ENCODE measurements at places on chromosomes 5 and 9.
A peak's percentile ranks its signal among the peaks of the same experiment; 100 is the strongest.

DNA sequence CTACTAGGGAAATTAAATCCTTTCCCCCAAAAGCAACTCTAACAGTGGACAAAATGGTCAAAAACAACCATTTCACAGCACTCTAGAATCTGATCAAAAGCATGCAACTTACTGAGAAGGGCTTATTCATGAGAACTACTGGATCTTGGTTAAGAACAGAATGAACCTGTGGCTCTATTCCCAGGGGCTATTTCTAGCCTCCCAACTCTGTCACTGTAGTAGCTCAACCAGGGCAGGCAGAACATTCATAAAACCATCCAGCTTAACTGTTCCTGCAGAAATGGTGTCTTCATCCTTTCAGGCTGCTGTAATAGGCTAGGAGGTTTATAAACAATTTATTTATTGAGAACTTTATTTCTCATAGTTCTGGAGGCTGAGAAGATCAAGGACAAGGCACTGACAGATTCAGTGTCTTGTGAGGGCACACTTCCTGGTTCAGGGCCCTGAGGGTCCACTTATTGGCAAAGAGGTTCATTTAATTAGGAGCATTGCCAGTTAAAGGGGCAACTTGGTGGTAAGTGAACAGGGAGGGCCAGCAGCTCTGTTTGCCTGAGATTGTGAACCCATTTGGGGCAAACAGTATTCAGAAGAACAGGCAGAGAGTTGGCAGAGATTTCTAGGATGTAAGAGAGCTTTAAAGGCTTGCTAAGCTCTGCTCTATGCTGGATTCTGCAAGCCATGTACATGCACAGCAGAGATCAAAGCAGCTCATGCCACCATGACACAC, 238.5 kb upstream of the FBXL7 start:
- DNase-seq, result no peak

DNA sequence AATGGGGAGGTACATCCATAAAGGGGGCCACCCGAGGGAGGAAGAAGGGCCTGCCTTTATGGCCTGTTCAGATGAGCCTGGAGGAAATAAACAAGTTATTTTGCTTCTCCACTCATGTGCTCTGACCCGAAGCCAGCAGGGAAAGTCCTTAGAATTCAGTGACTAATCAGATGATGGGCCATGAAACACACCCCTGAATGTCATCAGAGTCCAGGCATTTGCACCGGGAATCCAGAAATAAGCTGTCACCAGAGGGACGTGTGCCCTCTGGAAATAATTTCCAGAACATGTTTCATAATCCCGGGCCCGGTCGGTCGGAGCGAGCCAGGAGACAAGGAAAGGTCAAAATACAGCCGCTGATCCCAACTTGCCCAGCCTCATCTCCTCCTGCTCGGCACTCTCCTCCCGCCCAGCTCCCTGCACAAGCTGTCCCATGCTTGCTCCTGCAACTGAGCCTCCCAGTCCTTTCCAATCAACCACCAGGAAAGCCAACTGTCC, 73.6 kb upstream of the ZNF622 start:
- no peak for DNase-seq

- DNase-seq, result no peak
Measured at GRCh38 chr5:58641533-58641932, 58.7 kb downstream of the RAB3C start.

- DNase-seq, result no peak
Measured at GRCh38 chr5:148719605-148720004, 65.3 kb upstream of the HTR4 start.

GRCh38 chr9:38311382-38312270, 80.9 kb upstream of the ALDH1B1 start:
- DNase-seq, result no peak

GRCh38 chr5:96142786-96143434, 181.3 kb upstream of the ELL2 start:
- no peak for DNase-seq

DNA sequence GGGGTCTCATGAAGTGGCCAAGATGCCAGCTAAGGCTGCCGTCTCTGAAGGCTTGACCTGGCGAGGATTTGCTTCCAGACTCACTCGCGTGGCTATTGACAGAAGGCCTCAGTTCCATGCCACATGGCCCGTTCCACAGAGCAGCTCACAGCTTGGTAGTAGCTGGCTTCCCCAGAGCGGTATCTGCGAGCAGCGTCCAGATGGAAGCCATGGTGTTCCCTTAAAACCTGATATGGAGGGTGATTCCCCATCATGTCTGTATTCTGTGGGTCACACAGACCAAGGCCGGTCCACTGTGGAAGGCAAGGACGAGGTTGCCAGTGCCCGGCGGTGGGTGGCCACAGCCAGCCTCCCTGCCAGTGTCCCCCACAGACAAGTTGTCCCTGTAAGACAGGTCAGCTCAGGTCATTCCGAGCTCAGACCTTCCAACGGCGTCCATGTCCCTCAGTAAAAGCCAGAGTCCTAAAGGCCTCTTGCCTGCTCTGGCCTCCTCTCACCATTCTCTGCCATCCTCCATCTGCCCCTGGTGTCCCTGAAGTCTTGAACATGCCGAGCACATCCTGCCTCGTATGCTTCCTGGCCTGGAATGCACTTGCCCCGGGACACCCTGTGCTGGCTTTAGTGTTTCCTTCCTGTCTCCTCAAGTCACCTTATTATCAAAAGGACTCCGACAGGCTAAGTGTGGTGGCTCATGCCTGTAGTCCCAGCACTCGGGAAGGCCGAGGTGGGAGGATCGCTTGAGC, 61.3 kb upstream of the LRRTM2 start:
- DNase-seq, result no peak

GRCh38 chr5:35404701-35405100, 174.4 kb upstream of the PRLR start:
- no peak for DNase-seq

DNA sequence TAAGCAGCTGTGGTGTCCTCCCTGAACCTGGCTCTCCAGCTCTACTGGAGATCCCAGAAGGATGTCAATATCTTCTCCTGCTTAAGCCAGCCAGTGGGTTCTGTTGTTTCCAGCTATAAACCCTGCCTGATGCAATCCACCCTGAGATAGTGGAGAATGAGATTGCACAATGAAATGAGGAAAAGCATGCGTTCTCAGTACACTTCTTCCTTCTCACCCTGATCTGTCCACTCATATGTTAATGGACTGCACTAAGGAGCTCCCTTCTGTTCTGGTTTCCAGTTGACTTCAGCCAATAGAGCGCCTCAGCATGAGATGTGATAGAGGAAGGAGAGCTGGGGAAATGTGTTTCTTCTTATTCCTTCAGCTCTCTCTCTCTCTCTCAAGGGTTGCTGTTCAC, 40.0 kb upstream of the CDH6 start:
- no peak for DNase-seq

DNA sequence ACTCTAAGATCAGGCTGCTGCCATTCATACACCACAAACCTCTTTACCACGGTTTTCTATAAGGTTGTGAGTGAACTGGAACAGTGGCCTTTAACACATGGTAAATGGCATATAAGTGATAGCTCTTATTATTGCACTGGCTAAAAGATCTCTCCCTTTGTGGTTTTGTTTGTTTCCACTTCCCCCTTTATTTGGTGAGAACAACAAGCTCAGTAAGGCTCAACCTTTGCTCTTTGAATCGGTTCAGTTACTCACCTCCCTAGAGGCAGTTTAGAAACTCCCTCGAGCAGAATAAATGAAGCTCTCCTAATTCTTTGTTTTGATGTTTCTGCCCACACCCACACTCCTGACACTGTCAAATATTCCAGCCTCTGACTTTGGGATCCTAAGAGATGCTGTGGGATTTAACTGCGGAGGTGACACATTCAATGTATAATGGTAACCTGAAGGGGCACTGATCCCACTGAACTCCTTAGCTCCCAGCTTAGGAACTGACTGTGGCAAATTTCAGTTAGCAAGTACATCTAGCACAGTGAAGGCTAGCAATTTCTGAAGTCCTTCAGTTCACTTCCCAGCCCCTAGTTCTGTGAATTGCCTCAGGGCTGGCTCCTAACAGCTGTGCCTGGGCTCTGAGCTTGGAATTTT, 22.5 kb upstream of the RAD23B start:
- DNase-seq, result no peak

GRCh38 chr9:8221462-8221861, 421.9 kb upstream of the DMAC1 start:
- DNase-seq, result no peak

DNA sequence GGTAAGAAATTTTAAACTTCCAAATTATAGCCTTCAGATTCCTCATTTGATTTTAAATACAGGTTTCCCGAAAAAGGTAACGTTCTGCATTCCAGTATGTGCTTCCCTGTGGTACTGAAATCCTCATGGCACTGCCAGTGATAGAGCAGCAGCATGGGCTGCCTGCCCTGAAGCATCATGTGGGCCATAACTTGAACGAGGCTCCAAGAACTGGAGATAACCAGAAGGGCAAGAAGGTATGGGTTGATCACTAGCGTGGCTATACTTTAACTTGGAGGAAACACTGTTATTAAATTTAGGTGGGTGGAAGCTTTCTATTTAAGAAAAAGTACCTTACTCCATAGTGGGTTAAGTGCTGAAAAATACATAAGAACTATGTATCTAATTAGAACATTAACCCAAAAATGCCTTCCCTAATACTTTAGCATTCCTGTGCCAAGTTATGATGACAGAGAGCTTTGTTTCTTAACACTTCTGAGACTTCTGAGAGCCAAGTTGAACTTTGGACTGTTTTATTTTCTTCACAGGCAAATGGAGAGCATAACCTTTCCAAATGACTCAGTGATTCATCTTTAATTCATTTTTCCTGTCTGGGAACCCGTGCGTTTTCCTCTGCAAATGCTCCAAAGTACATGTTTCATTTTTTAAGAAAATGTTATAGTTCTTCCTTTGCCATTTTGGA, 191.5 kb upstream of the GNA14 start:
- DNase-seq, result no peak

DNA sequence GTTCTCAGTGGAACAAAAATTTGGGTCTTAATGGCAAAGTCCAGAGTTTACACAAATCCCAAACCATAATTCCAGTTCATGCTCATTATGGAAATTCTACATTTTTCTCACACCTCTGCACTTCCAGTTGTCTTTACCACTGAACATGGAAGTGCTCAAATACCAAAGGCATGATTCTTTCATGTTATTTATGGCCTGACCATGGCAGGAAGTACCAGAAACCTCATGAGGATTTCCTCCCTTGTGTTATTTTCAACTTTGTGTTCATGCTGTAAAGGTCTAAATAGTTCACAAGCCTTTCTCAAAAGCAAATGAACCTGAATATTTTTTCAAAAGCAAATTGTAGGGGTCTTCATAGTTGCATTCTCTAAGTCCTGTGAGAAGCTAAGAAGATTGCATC, 82.0 kb upstream of the ITGA1 start:
- DNase-seq, result peak; percentile 15

GRCh38 chr5:68405784-68406743, 190.5 kb downstream of the PIK3R1 start:
- peak; percentile 19 for DNase-seq

GRCh38 chr9:14926941-14927624, 16.9 kb upstream of the FREM1 start:
- no peak for DNase-seq

DNA sequence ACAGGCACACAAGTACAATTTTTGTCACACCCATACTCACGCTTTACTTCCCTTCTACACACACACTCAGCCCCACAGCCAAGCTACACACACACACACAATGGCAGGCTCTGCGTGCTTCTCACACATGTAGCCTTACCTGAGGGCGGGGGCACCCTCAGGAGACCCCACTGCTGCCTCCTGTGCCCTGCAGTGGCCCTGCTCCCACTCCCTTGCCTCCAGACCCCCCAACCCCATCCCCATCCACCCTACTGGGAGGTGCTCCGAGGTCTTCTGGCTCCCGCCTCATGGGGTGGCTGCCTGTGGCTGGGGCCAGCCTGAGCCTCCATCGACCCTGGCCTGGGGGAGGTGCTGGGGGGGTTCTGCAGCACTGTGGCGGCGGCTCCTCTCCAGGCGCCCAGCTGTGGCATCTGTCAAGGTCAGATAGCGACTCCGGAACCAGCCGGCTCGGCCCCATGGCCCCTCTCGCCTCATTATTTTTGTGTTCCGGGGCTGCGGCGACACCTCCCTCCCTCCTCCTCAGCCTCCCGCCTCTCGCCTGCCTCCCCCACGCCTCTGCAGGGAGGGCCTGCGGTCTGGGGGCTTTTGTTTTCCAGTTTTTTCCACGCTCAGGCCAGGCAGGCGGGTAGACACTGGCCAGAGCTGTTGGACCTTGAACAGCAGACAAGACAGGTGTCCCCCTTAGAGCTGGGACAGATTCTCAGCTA, 21.7 kb downstream of the CXXC5 start:
- DNase-seq, result peak; percentile 37

DNA sequence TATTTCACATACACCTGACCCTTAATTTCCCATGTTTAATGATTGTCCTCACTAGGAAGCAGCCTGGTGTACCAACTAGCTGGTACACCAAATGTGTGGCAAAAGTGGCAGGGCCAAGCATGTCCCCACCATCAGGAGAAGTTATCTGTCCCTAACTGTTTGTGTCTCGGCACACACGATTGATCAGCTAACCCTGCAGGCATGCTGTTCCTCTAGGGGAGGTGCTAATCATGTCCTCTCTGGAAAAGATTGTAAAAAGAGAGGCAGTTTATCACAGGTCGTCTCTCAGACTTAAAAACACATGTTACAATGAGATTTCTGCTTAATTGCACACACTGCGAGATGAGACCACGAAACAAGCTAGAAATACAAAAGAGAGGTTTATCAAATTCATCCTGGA, 342.7 kb downstream of the DIRAS2 start:
- no peak for DNase-seq

DNA sequence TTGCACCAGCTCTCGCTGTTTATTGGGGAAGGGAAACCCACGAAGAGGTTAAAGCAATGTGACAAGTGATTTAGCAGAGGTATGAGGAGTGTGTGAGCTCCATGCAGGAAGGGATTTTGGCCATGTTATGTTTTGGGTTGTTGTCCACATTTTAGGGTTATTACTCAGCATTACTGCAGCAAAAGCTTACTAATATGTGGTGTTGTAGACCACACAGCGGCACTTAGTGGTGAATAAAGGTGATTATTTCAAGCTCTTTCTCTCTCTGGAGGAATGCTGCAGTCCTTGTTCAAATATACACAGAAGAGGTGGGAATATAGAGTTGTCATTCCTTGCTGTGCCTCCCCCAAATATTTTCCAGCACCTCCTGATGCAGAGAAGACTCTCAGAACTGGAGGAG, 29.7 kb upstream of the AKNA start:
- no peak for DNase-seq

GRCh38 chr5:78640662-78641474, 7.7 kb downstream of the LHFPL2 start:
- no peak for DNase-seq

DNA sequence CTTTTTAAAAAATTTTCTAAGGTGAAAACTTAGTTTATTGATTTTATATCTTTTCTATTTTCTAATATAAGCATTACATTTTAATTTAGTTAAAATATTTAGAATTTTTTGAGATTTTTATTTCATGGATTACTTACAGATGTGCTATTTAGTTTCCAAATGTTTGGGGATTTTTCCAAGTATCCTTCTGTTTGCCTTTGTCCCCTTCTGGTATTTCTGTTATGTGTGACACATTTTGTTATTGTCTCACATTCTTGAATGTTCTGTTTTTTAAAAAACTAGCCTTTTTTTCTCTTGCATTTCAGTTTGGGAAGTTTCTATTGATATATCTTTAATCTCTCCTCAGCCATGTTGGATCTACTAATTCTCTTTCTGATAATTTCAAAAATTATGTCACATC, 234.9 kb downstream of the FAM170A start:
- DNase-seq, result no peak
